Astrocyte (in vitro differentiated cells and primary cell): ENCODE measurements at places on chromosomes 2 and 18. TPM values are rescaled to one million over a fixed set of nuclear protein-coding genes. Genes with fewer than 3 reads are reported as not detected.

Gene STON1
- total RNA-seq: 7.3 and 9.5 TPM in 2 replicates

Gene TDRD15
- not detected in 2 replicates for total RNA-seq

Gene IHH
- total RNA-seq: not detected in 2 replicates

Gene ALPI
- total RNA-seq: not detected in 2 replicates

DNA sequence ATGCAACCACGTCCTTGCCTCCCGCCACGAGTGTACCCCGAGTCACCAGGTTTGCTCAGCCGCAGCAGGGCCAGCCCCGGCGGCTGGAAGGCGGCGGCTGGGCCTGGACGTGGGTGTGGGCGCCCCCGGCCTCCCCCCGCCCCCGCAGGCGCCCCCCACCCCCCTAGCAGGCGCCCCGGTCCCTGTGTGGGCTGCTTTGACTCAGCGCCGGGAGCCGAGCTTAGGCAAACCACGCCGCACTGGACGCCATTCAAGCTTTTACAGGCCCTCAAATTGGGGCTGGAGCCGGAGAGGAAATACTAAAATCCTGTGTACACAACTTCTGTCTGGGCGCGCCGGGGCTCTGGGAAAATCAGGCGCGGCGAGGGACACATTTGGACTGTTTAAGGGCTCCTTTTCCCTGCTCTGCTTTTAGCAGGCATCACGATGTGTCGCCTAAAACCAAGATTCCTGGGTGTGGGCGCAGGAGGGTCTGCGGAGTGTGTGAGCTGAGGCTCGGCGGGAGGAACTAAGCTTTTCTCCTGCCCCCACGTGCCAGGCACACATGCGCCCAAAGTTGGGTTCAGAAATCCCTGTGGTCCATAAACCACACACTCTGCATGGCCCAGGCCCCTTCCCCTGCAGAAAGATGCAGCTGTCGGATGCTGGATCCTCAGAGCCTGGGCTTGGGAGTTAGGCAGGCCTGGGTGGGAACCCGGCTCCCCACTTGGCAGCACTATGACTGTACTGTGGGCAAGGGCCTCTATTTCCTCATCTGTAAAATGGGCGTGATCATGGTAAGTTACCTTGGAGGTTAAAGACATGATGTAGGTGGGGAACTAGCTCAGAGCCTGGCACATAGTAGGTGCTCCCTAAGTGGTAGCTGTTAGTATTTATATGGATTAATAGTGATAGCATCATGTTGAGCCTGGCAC lies 57.6 kb downstream of the ATOH8 start:
- no peaks in the 10 kb centered on the region for H3K27me3 ChIP-seq
- DNase-seq: peak; percentile 53
- H3K4me3 ChIP-seq: no peak overlapping the region
- H3K4me1 ChIP-seq: peaks cover 5% of the 10 kb centered on the region
- H3K36me3 ChIP-seq: no peaks in the 10 kb centered on the region

GRCh38 chr2:127347734-127348392 lies 39.9 kb downstream of the MAP3K2 start:
- no peaks in the 10 kb centered on the region for H3K4me1 ChIP-seq
- no peak overlapping the region for H3K4me3 ChIP-seq
- H3K27me3 ChIP-seq: no peaks in the 10 kb centered on the region
- no peaks in the 10 kb centered on the region for H3K36me3 ChIP-seq
- no peak overlapping the region for H3K27ac ChIP-seq

DNA sequence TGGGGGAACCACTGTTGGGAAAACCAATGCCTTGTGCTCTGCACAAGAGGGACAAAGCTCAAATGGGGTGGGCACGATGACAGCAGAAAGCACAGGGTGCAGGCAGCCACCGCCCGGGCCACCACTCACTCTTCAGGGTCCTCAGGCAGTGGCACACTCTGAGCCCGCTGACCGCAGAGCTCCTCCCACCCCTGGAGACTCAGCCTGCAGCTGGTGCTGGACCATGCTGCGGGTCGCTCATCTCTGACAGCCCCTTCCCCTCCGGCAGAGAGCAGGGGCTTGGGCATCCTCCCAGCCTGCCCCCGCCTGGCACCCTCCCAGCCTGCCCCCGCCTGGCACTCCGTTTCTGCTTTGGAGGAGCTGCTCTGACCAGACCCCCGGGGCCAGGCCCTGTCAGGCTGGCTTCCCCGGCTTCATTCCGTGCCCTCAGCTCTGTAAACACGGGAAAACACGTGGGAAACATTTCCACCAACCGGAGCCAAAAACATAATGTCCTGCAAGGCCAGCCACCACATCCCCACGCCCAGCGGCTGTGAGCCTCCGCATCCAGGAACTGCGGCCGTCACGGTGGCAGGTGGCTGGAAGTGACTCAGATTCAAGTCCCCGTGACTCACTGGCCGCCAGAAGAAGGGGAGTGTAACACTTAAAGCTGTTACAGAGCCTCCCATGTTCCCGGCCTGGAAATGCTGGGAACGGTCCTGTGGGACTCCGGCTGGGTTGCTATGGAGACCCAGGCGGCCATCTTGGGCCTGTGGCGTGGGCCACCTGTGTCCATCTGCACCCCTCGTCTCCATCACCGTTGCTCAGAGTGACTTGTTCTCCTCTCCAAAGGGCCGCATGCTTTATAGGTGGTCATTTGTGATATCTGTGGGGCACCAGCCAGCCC lies 6.8 kb upstream of the SNED1 start:
- H3K27ac ChIP-seq: no peak overlapping the region
- H3K4me3 ChIP-seq: no peak overlapping the region
- no peaks in the 10 kb centered on the region for H3K27me3 ChIP-seq
- no peaks in the 10 kb centered on the region for H3K36me3 ChIP-seq

GRCh38 chr2:42192652-42193566 lies 23.8 kb downstream of the EML4 start:
- DNase-seq: no peak
- no peaks in the 10 kb centered on the region for H3K36me3 ChIP-seq
- H3K4me3 ChIP-seq: no peak overlapping the region
- no peak overlapping the region for H3K27ac ChIP-seq
- no peaks in the 10 kb centered on the region for H3K27me3 ChIP-seq
- peaks cover 10% of the 10 kb centered on the region for H3K4me1 ChIP-seq

- H3K36me3 ChIP-seq: no peaks in the 10 kb centered on the region
- H3K27ac ChIP-seq: no peak overlapping the region
- no peak overlapping the region for H3K4me3 ChIP-seq
- H3K4me1 ChIP-seq: no peaks in the 10 kb centered on the region
- no peak for DNase-seq
Observed at GRCh38 chr2:207203056-207203455, 37.3 kb upstream of the KLF7 start.

DNA sequence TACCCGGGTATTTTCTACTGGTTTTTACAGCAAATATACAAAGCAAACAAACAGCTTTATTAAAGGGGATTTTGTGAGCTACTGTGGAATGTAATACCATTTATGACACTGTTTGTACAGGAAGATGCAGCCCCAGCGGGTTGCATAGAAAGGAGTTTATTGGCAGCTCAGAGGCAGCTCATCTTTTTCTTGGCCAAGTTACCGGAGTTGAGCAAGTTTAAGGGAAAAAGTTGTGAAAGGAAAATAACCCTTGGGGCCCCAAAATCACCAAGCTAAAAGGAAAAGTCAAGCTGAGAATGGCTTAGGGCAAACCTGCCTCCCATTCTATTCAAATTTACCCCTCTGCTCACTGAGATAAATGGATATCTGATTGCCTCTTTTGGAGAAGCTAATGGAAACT lies 60.8 kb downstream of the MOB4 start:
- DNase-seq: peak; percentile 16
- no peaks in the 10 kb centered on the region for H3K4me1 ChIP-seq
- no peaks in the 10 kb centered on the region for H3K27me3 ChIP-seq
- H3K36me3 ChIP-seq: no peaks in the 10 kb centered on the region

DNA sequence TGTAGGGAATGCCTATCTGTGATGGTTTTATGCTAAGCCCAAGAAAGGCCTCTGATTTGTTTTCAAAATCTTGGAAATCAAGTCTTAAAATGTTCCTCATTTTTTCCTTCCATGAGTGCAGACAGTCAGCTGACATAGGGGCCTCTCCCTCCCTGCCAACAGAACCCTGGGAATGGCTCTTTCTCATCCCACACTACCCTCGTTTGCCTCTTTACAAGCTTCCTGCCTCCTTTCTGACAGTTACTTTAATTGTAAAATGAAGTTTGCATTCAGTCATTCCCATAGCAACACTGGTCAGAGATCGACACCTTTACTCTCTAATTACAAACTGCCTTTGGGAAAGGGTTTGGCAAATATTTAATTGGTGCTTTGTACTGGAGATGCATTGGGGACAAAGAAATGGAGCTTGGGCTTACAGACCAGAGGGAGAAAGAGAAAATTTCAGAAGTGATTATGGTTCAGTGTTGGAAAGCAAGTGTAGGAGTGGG lies 25.4 kb downstream of the KIF5C start:
- no peaks in the 10 kb centered on the region for H3K4me1 ChIP-seq
- H3K36me3 ChIP-seq: no peaks in the 10 kb centered on the region
- H3K27ac ChIP-seq: no peak overlapping the region
- no peak overlapping the region for H3K4me3 ChIP-seq
- DNase-seq: no peak

DNA sequence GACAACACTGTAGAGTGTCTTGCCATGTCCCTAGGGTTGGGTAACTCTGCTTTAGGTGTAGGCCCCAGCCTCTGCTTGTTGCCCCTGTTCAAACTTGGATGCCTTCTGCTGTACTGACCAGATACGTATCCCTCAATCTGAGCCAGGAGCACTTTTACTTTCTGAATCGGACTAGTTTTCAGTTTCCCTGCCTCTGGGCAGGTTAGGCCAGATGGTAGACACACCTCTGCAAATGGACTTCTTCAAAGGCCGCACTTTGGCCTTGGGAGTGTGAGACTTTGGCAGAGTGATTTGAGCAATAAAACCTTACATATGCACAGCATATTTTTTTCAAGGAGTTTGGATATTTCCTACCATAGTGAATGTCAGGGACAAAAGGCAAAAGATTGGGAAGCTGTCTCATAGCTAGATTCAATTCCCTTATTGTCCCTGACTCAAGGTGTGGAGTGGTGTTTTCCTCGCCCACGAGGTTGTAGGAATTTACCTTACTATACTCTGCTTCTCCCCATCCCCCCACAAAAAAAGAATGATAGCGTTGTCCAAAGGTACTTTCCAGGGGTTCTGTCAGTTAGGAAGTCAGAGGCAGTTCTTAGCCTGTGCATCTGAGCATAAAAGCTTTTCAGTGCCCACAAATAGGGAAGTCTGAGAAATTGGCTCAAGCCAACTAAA lies 15.3 kb upstream of the PARD3B start:
- H3K27me3 ChIP-seq: no peaks in the 10 kb centered on the region
- H3K36me3 ChIP-seq: no peaks in the 10 kb centered on the region
- H3K4me3 ChIP-seq: no peak overlapping the region
- DNase-seq: no peak
- H3K27ac ChIP-seq: no peak overlapping the region

DNA sequence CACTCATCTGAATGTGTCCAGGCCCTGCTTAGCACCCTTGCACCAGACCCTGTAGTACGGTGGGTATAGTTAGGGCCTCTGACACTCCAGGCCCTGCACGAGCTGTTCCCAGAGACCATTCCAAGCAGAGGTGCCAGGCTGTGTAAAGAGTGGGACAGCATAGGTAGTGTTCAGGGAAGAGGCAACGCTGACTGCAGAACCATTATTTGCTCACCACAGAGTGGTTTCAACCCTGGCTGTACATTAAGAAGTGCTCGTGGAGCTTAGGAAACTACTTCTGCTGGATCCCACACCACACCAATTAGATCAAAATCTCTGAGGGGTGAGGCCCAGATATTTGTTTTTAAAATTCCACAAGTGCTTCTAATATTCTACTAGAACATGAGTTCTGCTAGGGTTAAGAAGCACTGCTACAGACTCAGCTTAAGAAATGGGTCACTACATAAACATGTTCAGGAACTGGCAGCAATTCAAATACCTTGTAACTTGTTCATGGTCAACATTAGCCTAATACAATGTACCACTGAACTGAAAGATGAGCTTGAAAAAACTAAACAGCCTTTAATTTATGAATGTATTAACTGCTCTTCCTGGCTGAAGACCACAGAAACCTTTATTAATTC lies 183.0 kb downstream of the MYO5B start:
- H3K27me3 ChIP-seq: no peaks in the 10 kb centered on the region
- H3K4me1 ChIP-seq: peaks cover 9% of the 10 kb centered on the region
- no peak overlapping the region for H3K27ac ChIP-seq
- H3K4me3 ChIP-seq: no peak overlapping the region

DNA sequence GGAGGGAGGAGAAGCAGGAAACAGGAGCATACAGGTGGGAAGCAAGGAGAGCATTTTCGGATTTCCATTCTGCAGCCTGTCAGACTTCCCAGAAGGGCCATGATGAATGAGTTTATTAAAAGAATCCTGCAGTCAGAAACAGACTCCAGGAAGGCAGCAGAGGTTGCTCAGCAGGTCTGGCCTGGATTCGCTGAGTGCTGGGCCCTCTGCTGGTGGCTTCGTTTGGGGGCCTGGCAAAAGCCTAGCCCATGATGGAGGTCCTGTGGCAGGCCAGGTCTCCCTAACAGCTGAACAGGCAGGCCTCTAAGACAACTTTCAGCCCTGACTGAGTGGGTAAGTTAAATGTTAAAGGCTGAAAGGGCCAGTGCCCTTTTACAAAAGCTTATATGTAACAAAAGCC lies 108.2 kb upstream of the CAPN13 start:
- H3K27me3 ChIP-seq: no peaks in the 10 kb centered on the region
- no peak for DNase-seq
- no peak overlapping the region for H3K27ac ChIP-seq
- no peaks in the 10 kb centered on the region for H3K36me3 ChIP-seq
- H3K4me1 ChIP-seq: no peaks in the 10 kb centered on the region
- H3K4me3 ChIP-seq: no peak overlapping the region
